ENCODE measurements at places on chromosomes 12 and 14.

- DNase-seq, result no peak
Measured at GRCh38 chr12:127268706-127269425, 998.1 kb upstream of the TMEM132C start.

DNA sequence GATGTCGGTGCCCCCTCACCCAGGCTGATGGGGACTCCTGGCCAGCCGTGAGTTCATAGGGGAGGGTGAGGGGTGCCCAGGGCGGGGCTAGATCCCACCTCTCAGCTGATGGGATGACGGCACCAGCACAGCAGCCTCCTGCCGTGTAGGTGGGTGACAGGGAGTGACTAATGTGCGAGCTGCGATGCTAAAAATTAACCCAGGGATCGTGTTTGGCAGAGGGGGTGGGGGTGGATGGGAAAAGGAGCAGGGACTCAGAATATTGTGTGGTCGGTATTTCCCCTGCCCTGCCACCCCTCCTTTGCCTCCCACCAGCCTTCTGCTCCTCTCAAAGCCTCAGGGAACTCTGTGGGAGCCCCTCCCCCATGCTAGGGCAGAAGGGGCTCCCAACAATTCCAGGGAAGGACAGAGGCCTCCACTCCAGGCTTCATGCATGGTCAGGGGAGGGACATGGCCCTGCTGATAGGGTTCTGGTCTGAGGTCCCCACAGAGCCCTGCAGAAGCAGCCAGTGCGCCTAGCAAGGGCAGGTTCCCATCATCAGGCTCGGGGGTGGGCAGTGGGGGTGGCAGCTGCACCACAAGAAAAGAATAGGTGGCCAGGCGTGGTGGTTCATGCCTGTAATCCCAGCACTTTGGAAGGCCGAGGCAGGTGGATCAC lies 12.5 kb downstream of the TAMALIN start:
- DNase-seq, result no peak

DNA sequence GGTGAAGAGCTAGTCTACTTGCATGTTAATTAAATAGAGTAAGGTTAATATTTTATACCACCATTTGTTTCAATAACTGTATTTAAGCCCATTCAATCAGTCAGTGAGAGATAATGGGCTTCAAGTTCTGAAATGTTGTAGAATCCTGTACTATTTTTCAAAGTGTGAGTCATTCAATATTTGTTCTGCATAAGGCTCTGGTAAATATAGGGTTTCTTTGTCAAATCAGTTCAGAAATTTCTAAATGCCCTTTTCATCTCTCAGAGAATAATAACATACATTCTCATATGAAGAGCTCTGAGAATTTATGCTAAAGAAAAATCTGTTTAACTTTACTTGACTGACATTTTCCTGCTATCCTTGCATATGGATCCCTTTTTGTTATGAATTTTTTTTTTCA lies 493.3 kb downstream of the TMTC2 start:
- no peak for DNase-seq

- DNase-seq, result no peak
Measured at GRCh38 chr12:13727707-13728195, 253.7 kb downstream of the GRIN2B start.

- no peak for DNase-seq
Measured at GRCh38 chr14:88305528-88306322, 17.3 kb downstream of the KCNK10 start.

- DNase-seq, result no peak
Measured at GRCh38 chr14:36238666-36239363, 62.3 kb upstream of the PTCSC3 start.

DNA sequence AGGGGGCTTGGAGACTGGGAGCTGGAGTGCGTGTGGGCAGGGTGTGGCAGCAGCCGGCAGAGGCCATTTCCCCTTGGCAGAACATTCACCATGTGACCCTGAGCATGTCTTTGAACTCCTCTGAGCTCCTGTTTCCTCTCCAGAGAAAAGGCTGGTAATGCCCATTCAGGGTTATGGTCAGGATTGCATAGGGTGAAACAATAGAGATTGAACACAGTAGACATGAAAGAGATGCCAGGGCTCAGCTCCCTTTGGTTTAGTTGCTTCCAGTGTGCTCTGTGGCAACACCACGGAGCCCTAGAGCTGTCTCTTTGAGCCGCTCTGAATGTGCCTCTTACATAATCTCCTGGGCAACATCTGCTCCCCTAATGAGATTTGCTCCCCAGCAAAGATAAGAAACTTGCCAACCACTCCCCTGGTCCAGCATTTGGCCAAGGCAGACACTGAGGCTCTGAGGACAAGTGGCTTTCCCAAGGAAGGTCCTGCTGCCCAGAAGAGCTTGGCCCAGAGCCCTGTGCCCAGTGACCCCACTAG lies 4.6 kb downstream of the IFI27 start:
- no peak for DNase-seq

DNA sequence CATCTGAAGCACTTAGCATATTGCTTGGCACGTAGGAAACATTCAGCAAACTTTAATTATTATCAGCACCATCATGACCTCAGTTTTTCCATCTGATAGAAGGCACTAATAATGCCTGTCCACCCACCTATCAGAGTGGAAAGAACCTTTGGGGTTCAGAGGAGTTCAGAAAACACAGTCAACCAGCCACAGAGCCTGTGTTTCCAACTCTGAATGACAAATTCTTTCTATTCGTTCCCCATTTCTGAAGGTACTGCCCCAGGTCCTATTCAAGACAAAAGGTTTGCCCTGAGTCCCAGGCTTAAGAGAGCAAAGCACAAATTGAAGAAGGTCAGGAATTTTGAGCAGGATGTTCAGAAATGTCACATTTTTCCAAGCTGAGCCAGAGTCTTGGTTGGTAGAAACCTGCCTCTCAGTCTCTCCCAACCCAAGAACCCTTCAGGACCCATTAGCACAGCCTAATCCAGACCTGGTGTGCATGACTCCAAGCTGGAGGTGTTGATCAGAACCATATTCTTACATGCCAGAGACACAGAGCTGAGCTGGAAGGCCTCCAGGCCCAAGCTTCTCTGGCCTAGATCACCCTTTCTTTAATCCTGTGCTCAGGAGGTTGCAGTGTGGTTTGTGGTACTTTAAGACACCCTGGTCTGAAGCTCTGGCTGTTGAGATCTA lies 114.4 kb downstream of the TBX5 start:
- DNase-seq, result no peak

DNA sequence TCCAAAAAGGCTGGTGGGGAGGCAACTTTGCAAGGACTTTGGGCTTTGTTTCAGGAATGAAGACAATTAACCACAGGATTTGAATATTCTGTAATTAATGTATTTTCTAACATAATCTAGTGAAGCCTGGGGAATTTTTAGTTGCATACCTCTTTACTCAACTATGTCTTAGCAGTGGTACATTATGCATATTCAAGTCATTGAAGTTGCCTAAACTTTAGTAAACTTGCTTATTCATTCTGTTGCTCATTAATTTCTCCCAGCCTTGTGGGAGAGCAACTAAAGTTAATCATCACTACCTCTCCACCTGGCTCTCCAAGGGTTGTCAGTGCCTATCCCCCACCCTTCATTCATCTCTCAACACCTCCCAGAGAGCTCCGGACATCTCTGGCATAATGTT lies 54.2 kb downstream of the IFNG-AS1 start:
- no peak for DNase-seq

GRCh38 chr14:21308132-21308478 lies 28.2 kb downstream of the RPGRIP1 start:
- DNase-seq, result no peak

GRCh38 chr14:72864712-72865365 lies 29.1 kb downstream of the DPF3 start:
- no peak for DNase-seq

GRCh38 chr12:80053051-80053790 lies 46.1 kb upstream of the OTOGL start:
- no peak for DNase-seq

DNA sequence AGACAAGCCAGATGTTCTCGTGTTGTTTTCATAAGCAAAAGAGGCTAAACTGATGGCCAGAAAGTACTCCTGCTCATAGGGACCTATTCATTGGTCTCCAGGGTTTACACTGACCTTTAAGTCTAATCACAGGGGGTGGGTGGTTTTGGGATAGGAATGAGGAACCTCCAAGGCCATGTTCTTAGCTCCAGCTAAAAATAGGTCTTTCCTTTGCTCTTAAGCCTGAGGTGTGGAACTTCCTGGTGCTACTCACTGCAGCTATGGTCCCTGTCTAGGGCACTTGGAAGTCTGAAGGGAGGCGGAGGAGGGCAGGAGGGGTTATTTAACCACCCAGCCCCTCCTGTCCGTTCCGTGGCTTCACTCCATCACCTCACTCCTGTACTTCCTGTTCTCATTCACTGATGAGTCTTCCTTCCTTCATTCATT lies 18.6 kb downstream of the GPRC5A start:
- DNase-seq, result no peak

DNA sequence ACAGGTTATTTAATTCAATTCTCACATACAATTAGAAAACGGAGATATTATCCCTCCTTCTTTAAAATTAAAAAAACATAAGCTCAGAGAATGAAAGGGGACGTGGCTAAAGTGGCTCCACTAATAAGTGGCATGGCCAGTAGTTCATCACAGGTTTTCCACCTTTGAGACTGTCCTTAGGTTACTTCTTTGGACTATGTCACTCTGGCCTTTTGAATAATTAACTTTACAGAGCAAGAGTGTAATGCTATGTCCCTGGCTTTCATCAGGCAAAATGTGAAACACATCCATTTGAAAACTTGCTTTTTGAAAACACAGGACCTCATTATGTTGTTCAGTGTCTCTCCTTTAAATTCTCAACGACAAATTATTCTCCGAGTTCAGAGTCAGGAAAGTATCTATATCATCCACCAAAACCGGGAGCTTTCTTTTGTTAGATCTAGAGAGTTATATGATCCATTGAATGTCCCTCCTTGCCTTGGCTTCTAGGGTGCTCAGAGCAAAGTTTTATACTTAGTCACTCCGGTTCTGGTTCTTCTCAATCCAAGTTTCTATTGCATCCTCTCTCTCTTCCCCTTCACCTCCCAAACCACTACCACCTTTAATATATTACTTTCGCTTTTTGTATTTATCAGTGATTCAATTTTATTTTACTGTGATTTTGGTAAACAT lies 43.0 kb upstream of the BTG1 start:
- DNase-seq, result no peak

GRCh38 chr14:46581036-46581671 lies 70.4 kb downstream of the RPL10L start:
- DNase-seq, result no peak

- no peak for DNase-seq
Measured at GRCh38 chr14:20194101-20194500, 3.4 kb downstream of the OR11G2 start.

DNA sequence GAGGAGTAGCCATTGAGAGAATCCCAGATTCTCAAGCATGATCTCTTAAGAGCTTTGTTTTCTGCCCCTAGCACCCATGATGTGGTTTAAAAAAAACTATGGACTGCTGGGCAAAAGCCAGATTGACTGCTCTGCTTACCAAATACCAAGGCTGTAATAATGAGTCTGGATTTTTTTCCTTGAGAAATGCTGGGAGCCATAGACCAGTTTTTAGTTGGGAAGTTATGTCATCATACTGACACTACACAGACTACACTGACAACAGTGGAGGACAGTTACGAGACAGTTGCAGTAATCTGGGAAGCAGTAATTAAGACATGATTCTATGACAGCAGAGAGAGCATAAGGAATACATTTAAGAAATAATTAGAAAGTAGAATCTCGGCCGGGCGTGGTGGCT lies 35.8 kb downstream of the SPATA7 start:
- no peak for DNase-seq

GRCh38 chr12:11524446-11524845 lies 125.0 kb upstream of the ETV6 start:
- DNase-seq, result no peak

DNA sequence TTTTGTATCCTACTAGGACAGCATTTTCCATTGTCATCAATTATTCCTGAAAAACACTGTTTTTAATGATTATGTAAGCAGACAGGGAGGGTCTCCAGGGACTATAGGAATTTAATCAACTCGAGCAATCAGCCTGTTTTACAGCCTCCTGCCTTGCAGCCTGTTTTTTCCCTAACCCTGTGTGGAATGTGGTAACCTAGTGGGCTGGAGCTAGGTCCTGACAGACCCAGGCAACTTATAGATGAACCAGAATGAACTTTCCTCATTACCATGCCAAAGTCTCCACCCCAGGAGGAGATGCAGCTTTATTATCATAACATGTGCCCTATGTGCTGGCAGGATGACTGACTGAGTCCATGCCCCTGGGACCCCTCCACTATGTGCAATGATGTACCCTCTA lies 375.1 kb downstream of the BMP4 start:
- DNase-seq, result no peak

DNA sequence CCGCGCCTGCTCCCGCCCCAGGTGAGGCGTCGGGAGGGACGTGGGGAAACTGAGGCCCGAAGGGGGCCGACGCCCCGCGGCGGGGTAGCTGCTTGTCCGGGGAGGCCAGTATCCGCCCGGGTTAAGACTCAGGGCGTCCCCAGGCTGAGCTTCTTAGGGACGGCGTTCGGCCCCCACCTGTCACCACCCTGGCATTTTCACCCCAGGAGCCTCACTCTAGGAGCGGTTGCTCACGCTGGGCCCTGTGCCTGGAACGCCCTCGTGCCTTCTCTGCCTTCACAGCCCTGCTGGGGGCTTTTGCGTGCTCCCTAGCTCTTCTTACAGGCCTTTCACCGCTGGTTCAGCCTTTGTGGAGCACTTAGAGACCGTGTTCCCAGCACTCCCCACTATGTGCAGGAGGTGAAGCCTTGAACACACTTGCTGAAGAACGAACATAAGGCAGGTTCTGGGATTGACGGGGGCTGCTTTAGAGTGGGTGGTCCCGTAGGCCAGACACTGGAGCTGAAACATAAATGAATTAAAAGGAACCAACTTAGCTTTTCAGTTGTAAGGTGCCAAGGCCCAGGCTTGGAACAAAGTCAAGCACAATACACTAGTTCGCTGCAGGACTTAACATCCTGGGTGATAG lies 601 bp downstream of the ZNF839 start:
- DNase-seq, result no peak

DNA sequence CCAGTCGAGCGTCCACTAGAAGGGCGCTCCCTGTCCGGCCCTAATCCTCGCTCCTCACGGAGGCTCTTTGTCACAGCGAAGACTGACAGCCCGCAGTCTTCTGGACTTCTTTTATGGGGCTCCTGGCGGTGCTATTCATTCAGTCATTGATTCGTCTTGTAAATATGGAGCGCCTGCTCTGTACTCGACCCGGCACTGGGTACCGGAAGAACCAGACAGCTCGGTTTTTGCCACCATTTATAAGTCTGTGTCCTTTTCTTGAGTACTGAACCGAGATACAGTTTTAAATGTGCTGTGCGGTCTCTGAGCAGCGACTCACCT lies 570 bp downstream of the DMAC2L start:
- no peak for DNase-seq

DNA sequence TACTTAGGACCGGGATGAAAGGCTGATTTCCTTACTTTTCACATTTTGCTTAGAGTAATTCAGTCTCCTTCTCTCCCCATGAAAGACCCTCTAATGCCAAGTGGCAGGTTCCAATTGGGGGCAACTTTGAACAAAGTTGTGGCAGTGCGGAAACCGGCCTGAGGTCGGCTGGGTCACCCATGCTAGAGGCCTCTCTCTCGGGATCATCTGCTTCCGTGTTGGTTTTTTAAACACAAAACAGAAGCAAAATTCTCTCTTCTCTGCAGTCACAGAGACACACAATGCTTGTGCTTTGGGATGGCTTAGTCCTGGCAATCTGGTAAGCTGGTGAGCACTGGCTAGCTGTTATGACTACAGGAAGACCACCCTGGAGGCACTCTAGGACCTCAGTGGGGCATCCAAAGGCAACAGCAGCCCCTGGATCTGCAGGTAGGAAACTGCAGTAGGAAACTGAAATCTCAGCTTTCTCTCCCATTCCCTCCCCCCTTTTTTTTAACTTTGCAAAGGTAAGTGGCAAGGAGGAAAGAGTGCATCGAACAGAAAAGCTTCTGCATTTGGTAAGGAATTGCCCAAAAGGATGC lies 102.1 kb downstream of the BCL11B start:
- DNase-seq, result no peak

Data from activated T-helper 1 cell treated with anti-CD3 and anti-CD28 coated beads, Interleukin-2, amount 50 U/mL, for 16 hours (primary cell).